ENCODE measurements at places on chromosomes 2 and 18.

GRCh38 chr18:11887328-11888128 lies 20.6 kb downstream of the MPPE1 start:
- DNase-seq = no peak

DNA sequence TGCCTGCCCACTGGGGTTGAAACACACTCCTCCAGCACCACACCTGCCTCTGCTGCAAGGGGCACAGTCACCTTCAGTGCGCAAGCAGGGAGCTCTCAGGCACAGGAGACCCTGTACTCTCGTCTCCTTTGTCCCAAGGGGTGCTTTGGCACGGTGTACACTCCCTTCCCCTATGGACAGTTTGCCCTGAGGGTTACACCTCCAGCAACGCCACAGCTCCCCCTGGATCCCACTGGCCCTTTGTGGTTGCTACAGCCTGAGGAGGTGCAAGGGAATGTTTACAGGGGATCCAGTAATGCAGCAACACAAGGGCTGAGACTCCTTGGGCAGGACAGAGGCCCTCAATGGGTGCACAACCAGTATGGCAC lies 45.2 kb upstream of the FAM117B start:
- no peak for DNase-seq

DNA sequence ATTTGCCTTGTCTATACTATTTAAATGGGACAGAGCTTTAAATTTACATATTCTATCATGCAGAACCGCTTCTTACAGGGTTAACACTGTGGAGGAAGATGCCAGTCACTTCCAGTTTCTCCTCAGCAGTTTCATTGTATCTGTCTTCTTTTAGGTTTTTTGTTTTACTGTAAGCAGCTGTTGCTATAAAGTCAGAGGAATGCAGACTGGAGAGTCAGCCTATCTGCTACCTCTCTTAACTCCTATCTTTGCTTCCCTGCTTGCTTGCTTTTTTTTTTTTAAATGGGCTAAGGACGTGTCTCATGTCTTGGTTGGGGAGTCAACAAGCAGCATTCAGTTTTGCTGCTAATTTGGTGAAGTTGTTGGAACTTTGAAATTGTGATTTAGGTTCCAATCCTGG lies 8.9 kb downstream of the EPC2 start:
- no peak for DNase-seq

DNA sequence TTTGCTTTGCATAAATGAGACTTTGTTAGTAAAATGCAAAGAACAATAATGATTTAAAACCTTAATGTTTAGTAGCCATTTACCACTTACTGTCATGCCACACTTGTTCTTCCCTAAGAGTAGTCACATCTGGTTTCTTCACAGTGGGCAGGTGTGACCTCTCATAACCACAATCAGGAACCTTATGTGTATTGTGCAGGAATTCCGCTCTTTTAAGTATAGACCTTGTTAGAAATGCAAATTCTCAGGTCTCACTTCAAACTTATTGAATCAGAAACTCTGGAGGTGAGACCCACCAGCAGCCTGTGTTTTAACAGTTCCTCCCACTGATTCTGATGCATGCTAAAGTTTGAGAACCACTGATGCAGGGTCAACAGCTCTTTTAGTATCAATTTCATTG lies 518.8 kb upstream of the MEX3C start:
- DNase-seq = no peak

GRCh38 chr2:39379643-39380524 lies 57.2 kb downstream of the MAP4K3 start:
- DNase-seq = no peak
